CD4-positive, alpha-beta T cell (primary cell): ENCODE measurements at places on chromosomes 12 and 14.

DNA sequence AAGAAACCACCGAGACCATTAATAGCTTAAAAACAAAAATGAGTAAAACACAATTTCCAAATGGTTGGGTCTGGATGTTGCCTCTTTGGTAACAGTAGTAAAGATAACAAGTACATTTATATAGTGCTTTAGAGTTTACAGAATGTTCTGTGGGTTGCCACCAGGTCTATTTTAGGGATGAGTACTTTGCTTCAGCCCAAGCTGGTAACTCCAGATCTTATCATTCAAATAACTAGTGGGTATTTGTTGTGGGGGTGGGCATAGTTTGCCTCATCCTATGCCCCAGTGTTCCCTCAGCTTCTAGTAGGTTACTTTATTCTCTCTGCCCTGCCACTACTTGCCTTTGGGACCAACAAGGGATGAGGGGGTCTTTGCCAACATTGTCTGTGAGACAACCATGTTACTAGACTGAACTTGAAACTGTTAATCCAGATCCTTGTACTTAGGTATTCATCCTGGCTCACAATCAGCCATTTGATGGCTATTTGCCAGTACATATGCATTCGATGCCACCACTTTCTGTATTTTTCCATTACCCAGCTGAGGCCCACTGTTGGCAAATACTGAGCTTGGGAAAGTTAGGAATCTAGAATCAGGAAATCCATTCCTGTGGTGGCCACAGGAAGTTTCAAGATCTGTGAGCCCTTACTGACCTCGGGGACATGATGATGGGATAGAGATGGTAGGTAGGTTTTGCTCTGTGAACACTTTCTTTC is 17.6 kb upstream of the AKAP6 start:
- DNase-seq, result no peak

- no peak for DNase-seq
These were observed 1.7 kb upstream of the NOS1 start for GRCh38 chr12:117363056-117363662.

DNA sequence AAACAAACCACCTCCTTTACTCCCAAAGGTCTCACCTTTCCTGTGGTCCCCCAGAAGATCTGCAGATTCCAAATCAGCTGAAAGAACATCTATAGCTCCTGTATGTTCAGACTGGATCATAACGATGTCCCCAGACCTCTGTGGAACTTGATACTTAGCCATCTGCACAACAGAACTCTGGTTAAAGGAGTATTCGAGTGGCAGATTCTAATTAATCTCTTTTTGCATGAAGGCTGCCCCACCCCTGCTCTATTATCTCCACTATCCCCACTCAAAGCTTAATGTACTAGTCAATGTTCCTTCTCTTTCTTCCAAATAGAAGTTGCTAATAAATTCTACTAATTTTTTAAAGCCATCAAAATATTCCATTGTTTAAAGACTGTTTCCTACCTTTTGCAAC is 22.8 kb downstream of the GSTZ1 start:
- DNase-seq, result no peak

- no peak for DNase-seq
These were observed 667 bp upstream of the ITFG2 start for GRCh38 chr12:2811801-2812200.

DNA sequence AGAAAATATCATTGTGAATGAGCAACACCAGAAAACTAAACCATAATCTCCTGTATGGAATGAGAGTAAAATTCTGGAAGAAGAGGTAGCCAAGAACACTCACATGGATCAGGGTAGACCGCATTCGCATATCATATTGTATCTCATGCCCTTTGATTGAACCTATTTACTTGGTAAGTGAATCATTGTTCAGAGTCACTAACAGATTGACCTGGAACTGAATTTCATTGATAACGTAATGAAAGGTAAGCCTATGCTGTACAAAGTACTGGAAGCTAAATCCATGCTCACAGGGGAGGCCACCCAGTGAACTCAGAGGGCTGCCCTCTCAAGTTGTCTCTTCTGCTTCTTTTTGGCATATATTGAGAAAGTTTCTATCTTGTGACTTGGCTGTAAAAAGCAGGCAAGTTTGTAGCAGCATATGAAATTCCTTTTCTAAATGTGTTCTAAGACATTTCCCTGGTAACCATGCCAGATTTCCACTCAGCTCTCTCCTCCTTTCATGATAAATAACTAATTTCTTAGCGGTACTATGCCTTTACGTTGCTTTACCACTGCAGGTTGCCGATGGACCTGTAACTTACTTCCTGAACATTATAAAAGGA is 91.4 kb downstream of the PLCZ1 start:
- DNase-seq, result no peak

GRCh38 chr12:43675048-43675904 is 83.3 kb downstream of the PUS7L start:
- DNase-seq, result no peak

DNA sequence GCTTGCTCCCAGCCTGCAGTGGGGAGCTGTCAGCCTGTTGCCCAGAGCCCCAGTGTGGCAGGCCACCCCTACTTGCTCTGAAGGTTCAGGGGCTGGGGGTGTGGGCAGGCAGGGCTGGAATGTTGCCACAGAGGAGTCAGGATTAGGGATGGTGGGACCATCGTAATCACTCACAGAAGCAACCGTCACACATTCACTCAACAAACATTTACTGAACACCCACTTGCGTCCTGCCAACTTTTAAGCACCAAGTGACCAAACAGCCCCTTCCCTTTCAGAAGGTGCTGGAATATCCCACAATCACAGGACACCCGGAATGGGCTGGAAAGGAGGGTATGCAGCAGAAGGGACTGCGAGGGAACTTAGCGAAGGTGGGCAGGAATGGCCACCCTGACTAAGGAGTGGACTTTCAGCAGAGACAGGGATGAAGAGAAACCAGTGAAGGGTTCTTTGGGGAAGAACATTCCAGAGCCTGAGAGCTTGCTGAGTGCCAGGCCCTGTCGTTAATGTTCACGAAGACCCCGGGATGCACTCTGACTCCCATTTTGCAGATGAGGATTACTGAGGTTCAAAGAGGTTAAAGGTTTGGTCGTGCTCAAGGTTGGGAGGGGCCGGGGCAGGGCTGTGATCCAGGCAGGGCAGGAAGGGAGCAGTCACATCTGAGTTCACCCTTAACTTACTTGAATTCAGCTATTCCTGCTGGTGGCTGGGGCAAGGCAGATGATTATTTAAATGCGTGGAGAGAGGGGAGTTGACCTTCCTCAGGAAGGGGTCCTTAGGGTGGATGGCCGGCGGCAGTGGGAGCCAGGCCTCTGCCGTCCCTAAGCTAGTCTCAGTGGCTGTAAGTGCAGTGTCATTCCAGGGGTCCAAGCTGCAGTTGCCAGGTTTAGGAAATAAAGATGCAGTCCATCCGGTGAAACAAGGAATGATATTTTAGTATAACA is 2.3 kb upstream of the ZBTB42 start:
- DNase-seq, result no peak

DNA sequence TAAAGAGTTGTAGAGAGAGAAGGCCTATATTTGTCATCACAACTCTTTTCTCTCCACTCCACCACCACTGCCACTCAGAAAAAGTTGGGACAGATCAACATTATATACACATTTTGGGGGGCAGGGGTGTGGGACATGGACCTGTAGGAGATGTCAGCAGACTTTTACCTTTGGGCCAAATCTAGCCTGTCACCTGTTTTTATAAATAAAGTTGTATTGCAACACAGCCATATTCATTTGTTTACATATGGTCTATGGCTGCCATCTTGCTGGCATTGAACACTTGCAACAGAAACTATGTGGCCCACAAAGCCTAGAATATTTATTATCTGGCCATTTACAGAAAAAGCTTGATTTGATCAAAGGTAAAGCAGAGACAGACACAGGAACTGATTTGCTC is 250.7 kb downstream of the BTG1 start:
- no peak for DNase-seq

DNA sequence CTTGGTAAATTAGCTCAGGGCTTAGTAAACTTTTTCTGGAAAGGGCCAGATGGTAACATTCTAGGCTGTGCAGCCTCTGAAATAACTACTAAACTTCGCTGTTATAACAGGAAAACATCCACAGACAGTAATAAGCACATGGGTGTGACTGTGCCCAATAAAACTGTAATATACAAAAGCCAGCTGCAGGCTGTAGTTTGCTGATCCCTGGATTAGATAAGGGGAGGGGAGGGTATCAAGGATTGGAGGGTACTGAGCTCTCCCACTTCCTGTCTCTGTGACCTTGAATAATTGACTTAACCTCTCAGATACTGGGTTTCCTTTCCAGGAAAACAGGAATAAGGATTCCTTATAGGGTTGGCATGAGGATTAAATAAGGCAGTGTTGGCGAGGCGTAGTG is 81.2 kb downstream of the CCDC60 start:
- DNase-seq, result no peak
